ENCODE measurements at places on chromosomes 11 and 22.

DNA sequence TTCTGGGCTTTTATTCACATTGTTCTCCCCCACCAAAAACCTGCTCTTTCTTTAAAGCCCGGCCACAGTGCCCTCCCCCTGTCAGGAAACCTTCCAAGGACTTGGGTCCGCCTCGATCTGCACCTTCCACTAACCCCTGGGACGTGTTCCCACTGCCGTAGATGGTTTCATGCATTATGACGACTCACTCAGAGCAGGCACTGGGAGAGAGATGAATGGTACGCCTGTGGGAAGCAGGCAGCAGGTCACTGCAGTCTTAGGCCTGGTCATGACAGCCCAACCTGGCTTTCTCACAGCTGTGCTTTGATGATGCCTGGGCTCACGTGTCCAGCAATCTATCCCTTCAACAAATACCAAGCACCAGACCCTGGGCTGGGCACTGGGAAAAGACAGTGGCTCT is 115.7 kb downstream of the WNT7B start:
- no peak for DNase-seq

DNA sequence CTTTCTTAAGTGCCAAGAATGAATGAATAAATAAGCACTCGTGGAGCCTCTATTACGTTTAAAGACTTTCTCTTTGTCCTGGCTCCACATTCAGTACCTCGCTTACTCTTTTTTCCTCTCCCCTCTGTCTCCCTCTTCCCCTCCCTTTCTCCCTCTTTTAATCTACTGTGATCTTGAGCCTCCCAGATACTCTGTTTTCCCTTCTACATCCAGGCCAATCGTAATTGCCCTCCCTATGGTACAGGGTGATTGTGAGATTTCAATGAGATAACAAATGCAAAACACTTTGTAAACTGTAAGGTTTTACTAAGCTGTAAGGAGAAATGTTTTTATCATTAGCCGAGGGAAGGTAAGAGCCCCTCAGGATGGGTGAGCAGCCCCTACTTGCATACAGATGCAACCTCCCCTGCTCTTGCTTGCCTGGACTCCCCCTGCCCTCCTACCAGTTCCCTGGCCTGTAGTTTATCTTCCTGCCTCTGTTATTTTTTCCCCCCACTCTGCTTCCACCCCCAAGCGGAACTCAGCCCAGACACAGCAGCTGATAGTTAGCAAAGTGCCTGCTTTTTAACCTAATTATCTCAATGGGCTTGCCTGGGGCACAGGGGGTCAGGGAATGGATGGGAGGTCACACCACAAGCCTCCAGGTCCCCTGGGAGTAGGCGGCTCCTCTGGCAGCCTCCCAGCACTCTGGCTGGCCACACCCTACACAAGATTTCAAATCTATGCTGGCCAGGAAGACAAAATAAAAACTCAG is 76.9 kb upstream of the CADM1 start:
- no peak for DNase-seq

DNA sequence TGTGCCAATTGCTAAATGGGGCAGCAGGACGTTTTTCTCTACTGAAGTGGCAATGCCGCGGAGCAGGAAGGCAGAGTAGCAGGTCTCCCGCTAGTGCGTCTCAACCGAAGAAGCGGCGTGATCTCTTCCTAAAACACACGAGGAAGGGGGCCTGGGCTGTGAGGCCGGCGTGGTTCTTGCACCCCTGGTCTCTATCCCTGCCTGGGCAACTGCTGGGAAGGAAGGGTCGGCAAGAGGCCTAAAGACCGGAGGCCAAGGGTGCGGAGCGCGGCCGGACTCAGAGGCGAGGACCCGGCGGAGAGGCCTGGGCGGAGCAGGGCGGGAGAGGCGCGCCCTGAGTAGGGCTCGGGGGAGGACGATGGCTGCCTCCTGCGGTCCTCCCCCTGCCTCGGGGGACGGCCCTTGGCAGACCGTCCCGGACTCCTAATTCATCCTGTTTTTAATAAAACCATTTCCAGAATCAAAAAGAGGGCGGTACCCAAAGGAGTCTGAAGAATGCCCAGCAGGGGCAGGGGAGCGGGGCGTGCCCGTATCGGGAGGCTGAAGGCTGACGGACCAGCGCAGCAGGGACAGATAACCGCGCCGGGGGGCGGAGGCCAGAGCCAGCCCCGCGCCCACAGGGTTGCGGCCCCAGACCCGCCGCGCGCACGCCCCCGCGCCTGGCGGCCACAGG is 572 bp upstream of the APLP2 start:
- peak; percentile 73 for DNase-seq

DNA sequence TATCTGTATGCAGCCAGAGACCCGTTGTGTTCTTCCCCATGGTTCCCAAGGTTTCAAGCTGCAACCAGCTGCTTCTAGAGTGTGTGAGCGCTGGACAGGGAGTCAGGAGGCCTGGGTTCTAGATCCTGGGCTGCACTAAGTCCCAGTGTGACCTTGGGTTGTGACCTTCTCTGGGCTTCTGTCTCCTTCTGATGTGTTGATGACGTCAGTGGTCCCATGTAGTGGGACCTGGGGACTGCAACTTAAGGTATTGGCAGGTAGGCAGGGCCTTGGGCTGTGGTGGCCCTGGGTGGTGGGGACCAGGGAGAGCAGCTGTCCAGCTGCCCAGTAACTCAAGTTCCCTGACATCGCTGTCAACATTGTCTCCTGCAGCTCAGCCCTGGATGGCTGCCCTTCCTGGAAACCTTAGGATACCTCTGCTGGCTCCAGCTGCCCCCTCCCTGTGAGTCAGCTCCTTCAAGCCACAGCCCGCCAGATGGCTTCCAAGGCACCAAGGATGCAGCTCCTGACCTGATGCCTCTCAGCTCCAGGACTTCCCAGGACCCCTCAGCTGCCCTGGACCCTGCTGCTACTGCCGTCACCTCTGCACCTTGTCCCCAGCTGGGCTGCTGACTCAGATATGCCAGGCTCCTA is 1.3 kb upstream of the PVALB start:
- DNase-seq = no peak

DNA sequence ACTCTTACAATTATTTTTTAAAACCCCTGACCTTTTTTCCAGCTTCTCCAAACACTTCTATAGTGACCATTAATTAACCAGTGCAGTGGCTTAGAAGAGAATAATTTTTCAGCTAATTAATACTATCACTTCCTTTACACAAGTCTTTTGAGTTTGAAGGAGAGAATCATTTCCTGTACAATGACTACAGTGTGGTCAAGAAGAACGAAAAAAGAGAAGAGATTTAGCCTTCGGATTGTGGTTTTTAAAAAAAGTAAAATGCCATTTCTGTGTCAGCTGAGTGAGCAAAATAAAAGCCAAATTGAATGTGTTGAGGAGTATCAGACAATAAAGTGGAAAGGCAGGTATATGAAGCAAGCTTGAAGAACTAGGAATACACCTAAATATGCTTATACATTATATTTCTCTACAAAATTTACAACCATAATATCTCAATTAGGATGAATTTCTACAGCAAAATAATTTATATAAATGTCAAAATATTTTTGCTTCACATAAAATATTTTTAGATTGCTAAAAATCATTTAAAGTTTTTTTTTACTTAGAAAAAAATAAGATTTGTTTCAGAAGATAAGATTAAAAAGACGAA is 1155.2 kb upstream of the CNTN5 start:
- no peak for DNase-seq

- peak; percentile 3 for DNase-seq
Measured at GRCh38 chr11:13772223-13773046, 104.0 kb downstream of the FAR1 start.

- DNase-seq = no peak
Measured at GRCh38 chr11:120950880-120951279, 73.0 kb upstream of the TBCEL start.

GRCh38 chr22:44458044-44459020 is 39.7 kb downstream of the RTL6 start:
- DNase-seq = no peak

- DNase-seq = no peak
Measured at GRCh38 chr22:42383287-42383686, 48.9 kb downstream of the NFAM1 start.

DNA sequence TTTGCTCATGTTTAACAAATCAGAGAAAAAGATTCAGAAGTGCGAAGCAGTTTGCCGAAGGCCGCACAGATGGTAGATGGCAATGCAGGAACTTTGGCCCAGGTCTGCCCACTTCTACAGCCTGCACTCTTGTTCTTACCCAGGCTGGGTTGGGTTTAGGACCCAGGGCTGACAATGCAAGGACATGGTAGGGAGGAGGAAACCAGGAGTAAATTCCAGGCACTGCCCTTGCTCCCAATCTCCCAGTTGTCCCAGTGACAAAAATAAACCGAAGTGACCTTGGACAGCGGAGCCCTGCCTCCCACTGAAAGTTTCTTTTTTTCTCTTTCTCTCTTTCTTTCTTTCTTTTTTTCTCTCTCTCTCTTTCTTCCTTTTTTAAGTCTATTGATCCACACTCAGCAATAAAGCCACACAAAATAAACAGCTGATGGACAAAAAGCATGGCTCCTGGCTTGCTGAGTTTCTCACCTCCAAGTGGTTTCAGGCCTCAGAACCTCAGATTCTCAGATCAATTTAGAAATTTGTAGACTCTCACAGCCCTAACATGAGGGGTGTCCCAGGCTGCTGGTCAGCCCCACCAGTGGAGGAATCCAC is 33.5 kb upstream of the FCHSD2 start:
- no peak for DNase-seq

DNA sequence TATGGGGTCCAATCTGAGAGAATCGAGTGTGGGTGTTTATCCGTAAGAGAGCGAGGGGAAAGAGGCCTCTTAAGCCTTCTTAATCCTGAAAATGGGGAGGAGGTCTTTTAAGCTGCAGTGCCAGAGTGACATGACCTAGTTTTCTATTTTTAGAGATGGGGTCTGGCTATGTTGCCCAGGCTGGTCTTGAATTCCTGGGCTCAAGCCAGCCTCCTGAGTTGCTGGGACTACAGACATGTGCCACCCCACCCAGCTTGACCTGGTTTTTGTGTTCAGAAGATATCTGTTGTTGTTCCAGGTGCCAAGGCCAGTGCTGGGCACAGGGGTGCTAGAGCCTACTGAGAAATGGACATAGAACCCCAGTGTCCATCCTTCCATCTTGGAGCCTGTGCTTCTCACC is 1.4 kb downstream of the BAD start:
- DNase-seq = no peak

DNA sequence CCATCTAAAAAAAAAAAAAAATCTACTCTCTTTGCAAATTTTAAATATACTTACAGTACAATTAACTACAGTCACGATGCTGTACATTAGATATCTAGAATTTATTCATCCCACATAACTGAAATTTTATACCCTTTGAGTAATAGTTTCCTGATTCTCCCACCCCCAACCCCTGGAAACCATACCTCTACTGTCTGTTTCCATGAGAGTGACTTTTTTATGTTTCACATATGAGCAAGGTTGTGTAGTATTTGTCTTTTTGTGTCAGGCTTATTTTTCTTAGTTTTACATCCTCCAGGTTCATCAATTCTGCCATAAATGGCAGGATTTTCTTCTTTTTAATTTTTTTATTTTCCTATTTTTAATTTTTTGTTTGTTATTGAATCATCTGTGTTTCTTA is 3.2 kb downstream of the HBB start:
- no peak for DNase-seq

DNA sequence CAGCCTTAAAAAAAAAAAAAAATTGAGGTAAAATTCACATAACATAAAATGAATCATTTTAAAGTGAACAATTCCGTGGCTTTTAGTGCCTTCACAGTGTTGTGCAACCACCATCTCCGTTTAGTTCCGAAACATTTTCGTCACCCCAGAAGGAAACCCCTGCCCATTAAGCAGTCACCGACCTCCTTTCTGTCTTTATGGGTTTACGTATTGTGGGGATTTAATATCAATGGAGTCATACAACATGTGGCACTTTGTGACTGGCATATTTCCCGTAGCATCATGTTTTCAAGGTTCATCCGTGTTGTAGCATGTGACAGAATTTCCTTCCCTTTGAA is 65.5 kb downstream of the BCR start:
- peak; percentile 88 for DNase-seq

DNA sequence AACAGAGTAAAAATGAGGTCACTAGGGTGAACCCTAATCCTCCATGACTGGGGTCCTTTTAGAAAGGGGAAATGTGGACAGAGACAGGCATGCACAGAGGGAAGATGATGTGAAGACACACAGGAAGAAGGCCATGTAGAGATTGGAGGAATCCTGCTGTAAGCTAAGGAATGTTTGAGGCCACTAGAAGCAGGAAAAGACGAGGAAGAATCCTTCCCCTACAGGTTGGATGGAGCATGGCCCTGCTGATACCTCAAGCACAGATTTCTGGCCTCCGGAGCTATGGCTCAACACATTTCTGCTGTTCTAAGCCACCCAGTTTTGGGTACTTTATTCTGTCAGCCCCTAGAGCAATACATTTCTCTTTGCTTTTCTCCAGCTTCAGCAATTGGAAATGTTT is 486.9 kb downstream of the MIAT start:
- DNase-seq = no peak

DNA sequence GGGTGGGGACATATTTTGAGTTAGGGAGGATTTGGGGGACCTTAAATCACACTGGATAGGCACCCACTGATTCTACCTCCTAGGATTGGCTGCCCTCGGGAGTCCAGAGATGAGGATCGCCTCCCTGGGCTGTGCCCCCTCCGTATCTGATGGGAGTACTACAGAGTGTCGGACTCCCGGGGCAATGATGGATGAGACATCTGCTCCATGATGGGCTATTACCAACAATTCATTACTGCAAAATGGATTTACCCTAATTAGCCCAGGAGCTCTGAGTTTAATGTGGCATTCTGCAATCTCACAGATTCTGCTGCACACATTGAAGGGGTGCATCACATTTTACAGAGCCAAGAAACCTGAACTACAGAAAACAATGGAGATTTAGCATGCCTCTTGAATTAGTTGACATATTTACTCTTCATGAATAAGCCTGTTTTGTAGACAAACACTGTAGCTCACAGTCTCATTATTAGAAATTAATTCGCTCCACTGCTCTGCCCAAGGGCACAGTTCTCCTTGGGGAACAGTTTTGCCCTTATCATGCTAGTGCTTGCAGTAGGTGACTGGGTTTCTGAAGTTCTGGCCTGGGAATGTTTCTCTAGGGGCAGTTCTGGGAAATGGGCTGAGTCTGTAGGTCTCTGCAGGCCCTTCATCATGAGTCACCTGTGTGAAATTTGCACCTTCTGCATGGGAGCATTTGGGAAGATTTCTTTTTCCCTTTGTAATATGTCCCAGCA is 217.1 kb upstream of the PLET1 start:
- DNase-seq = no peak

GRCh38 chr11:44388828-44389657 is 79.1 kb upstream of the ALX4 start:
- DNase-seq = no peak

- DNase-seq = no peak
Measured at GRCh38 chr11:86063536-86063935, 5.3 kb downstream of the PICALM start.

- no peak for DNase-seq
Measured at GRCh38 chr11:91173701-91174100, 950.9 kb upstream of the CHORDC1 start.

GRCh38 chr11:5174934-5175333 is 20.4 kb upstream of the OR52A1 start:
- no peak for DNase-seq

GRCh38 chr11:73229896-73230875 is 12.1 kb downstream of the P2RY2 start:
- no peak for DNase-seq

- DNase-seq = no peak
Measured at GRCh38 chr11:43904742-43905535, 24.3 kb downstream of the ALKBH3 start.

- DNase-seq = no peak
Measured at GRCh38 chr11:110029714-110030113, 63.5 kb upstream of the ZC3H12C start.

All from CD14-positive monocyte (primary cell).